A549 treated with RU486 at 1 μM for 4 hours (cell line): ENCODE measurements at places on chromosomes 6 and 20. TPM values are rescaled to one million over a fixed set of nuclear protein-coding genes. Genes with fewer than 3 reads are reported as not detected.

Gene PANK2
- total RNA-seq = 51.7 to 59.5 TPM (median 57.6 TPM) in 5 replicates

Gene EBF4
- total RNA-seq = 2.4 to 3.0 TPM (median 2.7 TPM) in 5 replicates

Gene MICA
- 25.6 to 27.7 TPM (median 26.8 TPM) in 5 replicates for total RNA-seq

Gene OR2B6
- total RNA-seq = 0.20 to 0.21 TPM in 2 of 5 replicates, not detected in the others

Gene PRDM13
- total RNA-seq = 0.67 to 1.3 TPM (median 1.1 TPM) in 5 replicates

Gene C20orf202
- total RNA-seq = 0.09 to 0.12 TPM in 2 of 5 replicates, not detected in the others

Gene FNDC11
- 0.18 to 0.29 TPM (median 0.22 TPM) in 4 of 5 replicates, not detected in the other for total RNA-seq

Gene ELOVL4
- total RNA-seq = 1.2 to 1.9 TPM (median 1.6 TPM) in 5 replicates

Gene RAE1
- 60.1 to 72.3 TPM (median 69.2 TPM) in 5 replicates for total RNA-seq

Gene SIRPD
- not detected in 5 replicates for total RNA-seq

Gene KIF25
- 0.14 TPM in 1 of 5 replicates, not detected in the others for total RNA-seq

Gene RIPPLY2
- total RNA-seq = 0.46 to 0.91 TPM (median 0.84 TPM) in 3 of 5 replicates, not detected in the others

Gene TTBK1
- total RNA-seq = 0.03 to 0.09 TPM (median 0.06 TPM) in 4 of 5 replicates, not detected in the other

Gene PPP1R11
- 41.2 to 47.5 TPM (median 42.1 TPM) in 5 replicates for total RNA-seq

Gene CFB
- 2.0 to 3.3 TPM (median 2.9 TPM) in 5 replicates for total RNA-seq
